Coronary artery (tissue), 2 donors: ENCODE measurements at places on chromosomes 6 and 20.

GRCh38 chr6:10305790-10306415 lies 109.0 kb downstream of the TFAP2A start:
- no peak for DNase-seq

GRCh38 chr6:88004707-88005106 lies 42.9 kb upstream of the SPACA1 start:
- no peak for DNase-seq

DNA sequence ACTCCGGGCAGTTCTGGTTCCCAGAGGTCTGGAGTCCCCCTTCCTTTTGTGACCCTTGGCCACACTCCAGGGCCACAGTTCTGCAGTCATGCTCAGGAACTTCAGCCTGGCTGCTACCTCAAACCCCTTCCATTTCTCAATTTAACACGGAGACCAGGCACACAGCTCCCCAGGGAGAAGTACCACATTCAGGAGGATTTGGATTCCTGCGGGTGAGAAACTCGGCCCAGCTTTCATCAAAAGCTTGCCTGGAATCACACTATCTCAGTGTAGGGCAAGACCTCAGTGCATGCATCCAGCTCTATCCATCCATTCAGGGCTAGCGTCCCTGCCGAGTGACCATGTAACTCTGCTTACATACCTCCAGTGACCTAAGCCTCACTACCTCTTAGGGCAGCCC lies 16.8 kb upstream of the IP6K3 start:
- no peak for DNase-seq

GRCh38 chr6:146578054-146578453 lies 20.7 kb upstream of the ADGB start:
- DNase-seq, result no peak

GRCh38 chr20:11555510-11555909 lies 362.2 kb upstream of the BTBD3 start:
- DNase-seq, result no peak

DNA sequence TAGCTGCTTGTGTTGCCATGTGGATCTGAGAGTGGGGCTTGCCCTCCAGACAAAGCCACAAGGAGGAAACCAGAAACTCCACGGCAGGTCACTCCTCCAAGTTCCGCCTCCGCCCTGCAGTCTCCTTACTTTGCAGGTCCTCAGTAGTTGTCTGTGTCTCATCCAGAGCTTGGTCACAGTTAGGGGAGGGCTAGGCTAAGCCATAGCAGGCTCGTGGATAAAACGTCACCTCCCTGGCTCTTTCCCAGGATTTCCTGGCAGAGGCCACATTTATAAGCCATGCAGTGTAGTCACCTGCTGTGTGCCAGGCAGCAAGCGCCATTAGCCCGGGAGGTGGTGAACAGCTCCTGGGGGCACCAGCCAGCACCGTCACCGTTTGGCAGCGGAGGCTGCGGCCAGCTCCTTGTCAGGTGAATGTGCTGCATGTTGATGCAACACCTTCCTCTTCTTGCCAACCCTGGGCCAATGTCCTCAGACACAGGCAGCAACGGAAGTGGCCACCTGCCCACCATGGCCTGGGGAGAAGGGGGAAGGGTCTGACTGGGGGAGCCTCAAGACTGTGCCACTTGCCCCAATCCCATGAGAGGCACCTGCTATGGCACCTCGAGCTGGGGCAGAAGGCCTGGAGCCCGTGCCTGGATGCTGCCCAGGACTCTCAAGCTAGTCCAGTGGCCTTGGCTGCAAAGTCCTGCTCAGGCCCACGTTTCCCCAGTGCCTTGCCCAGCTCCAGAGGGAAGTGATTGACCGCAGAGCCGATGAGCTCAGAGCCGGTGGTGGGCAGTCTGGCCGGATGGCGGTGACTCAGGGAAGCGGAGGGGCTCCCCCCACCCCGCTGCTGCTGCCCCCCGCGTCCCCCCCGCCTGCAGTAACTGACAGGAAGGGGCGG lies 39.0 kb upstream of the SLCO4A1 start:
- no peak for DNase-seq

DNA sequence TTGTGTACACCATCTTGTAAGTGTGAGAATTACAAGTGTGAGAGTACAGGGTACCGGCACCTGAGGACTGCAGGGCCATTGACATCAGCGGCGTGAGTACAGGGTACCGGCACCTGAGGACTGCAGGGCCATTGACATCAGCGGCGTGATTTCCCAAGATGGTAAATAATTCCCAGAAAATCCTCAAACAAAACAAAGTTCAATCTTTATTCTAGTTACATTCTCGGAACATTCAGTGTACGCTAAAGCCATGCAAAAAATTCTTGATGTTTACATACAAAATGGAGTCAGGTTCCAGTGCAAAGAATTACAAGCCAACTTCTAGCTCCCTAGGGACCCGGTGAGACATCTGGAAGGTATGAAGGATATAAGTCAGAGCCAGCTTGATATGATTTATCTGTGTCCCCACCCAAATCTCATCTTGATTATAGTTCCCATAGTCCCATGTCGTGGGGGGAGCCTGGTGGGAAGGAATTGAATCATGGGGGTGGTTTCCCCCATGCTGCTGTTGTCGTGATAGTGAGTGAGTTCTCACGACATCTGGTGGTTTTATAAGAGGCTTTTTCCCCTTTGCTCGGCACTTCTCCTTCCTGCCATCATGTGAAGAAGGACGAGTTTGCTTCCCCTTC lies 172.7 kb downstream of the TTLL2 start:
- no peak for DNase-seq

- no peak for DNase-seq
These were observed 83.8 kb upstream of the FAM184A start for GRCh38 chr6:119162134-119162775.

DNA sequence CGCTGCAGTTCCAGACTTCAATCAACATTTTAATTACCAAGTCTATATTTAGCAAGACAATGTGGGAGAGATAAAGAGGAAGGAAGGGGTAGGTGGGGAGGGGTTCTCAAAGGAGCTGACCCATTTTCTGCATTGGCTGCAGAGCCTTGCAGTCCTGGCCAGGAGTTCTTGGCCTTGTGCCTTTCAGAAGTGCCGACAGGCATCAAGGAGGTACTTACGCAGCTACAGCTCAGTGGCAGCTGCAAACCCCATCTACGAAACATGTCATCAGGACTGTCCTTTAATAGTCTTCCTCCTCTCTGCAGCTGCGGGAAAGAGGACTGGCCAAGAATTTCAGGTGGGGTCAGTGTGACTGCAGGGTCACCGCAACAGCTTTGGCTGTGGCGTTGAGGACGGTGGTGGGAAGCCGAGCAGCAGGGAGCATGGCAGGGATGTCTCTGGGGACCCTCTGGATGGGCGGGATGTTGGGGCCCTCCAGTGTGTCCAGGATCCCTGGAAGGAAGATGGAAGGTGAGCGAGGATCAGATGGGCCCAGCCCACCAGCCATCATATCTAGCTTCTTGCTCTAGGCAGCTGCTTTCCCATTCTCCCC lies 1.8 kb upstream of the LRRC73 start:
- no peak for DNase-seq

DNA sequence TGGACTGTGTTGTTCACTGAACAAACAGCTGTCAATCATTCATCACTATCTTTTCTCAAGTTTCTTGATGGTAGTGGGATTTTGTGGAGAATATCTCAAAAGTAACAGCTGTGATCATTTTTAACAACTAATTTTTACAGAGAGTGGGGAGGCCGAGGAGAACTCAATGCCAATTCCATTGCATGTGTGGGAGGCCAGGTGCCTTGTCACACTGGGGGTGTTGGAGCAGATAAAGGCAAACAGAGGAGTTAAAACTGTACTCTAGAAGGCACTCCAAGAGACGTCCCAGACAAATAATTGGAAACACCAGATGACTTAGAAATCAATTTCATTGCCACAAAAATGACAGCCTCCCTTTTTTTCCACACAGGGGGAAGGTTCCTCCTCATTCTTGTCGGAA lies 267.2 kb upstream of the PLCB4 start:
- DNase-seq, result no peak

DNA sequence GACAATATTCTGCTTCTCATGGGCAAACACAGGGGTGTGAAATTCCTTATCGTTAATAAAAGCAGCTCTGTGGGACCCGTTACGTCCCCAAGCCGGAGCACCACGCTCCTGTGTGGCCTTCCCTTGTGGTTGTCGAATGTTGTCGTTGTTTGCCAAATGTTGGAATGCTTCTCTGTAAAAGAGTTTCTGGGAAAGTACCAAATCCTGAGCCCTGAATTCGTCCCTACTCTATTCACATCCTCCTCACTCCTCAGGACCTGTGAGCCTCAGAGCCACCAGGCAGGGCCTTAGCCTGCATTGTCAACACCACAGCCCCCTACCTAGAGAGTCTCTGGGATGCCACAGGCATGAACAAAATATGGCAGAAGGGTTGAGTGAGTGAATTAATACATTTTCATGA lies 64.0 kb downstream of the THBS2 start:
- no peak for DNase-seq

GRCh38 chr6:68653074-68653705 lies 18.1 kb downstream of the ADGRB3 start:
- no peak for DNase-seq

DNA sequence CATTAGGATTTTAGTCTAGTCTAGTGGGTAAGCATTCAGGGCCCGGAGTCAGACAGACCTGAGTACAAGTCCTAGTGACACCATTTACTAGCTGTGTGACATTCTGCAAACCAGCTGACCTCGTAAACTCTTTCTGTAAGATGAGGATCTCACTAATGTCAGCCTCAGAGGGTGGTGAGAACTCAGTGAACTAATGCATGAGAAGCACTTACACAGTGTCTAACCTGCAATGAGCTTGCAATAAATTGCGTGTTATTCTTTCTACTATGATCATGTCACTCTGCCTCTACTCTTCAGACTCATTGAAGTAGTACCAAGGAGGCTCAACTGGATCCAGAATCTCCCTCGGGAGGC lies 41.1 kb upstream of the ZNF831 start:
- DNase-seq, result no peak

GRCh38 chr20:35307666-35308653 lies 15.7 kb upstream of the FAM83C start:
- DNase-seq, result no peak

DNA sequence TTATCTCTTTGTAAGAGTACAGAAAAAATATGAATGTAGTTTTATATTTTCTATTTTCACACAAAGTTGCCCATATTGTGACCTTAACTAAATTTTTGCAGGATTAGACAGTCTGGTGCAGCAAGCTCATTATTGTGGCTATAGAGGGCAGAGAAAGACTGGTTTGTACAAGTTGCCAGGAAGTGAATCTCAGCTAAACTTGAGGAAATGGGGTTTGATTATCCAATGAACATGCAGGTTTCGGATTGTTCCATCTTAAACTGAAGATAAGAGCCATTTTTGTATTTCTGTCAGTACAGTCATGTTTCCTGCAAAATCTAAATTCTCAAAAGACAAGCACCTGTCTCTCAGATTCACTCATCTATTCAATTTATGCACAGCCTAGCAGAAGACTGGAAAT lies 390.9 kb downstream of the MMUT start:
- no peak for DNase-seq

- DNase-seq, result no peak
These were observed 84.1 kb downstream of the C6orf52 start for GRCh38 chr6:10610289-10610688.

DNA sequence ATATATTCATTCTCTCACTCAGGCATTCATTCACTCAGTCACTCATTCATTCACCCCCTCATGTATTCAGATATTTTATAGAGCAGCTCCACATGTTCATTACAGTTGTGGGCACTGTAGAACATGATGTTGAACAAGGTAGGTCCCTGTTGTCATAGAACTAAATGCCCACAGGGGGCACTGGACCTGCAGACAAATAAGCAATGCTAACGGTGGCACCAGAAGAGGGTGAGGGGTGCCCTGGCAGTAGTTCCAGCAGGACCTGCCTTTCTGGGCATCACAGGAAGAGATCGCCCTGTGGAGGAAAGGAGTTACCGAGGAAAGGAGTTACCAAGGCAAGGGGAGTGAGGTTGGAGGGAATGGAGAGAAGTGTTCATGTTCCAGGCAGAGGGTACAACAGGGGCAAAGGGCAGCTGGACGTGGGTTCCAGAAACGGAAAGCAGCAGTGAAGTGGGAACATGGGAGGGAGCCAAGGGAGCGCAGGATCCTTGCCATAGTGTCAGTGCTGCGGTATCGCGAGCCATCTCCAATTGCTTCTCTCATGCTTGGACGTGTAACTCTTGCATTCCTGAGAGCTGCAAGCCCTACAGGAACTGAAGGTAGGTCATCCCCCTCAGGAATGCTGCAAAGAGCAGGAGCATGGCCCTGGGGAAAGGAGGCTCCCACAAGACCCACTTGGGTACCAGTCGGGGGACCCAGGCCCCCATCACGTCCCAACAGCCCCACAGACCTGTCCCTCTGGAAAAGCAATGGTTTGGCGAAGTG lies 128.2 kb downstream of the EDN3 start:
- DNase-seq, result no peak

DNA sequence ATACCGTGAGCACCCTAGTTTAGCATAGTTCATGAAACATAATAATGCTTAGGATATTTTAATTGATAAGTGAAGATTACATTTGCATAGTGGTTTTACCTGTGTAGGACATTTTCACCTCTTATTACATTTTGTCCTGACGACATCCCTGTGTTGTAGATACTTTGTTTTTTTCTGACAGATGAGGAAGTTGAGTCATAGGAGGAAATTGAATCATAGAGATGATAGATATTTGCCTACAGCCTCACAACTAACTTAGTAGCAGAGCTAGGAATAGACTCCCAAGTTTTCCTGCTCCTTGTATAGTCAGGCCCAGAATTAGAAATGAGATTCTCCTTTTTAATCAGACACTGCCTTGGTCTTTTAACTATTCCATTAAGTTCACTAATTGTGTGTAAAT lies 100.5 kb upstream of the SUPT3H start:
- DNase-seq, result no peak

DNA sequence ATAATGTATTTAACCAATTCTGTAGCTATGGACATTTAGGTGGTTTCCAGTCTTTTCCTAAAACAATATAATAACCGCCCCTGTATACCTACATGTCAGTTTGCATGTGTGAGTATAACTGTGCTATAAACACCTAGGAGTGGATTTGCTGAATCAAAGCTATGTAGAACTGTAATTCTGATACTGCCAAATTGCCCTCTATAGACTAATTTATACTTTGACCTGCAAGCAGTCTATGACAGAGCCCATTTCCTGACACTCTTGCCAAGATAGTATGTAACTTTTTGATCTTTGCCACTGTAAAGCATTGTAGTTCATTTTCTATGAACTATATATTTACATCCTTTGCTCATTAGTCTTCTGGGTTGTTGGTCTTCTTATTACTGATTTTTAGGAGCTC lies 19.5 kb downstream of the FERMT1 start:
- no peak for DNase-seq

GRCh38 chr6:12200761-12201160 lies 89.4 kb upstream of the EDN1 start:
- DNase-seq, result no peak

DNA sequence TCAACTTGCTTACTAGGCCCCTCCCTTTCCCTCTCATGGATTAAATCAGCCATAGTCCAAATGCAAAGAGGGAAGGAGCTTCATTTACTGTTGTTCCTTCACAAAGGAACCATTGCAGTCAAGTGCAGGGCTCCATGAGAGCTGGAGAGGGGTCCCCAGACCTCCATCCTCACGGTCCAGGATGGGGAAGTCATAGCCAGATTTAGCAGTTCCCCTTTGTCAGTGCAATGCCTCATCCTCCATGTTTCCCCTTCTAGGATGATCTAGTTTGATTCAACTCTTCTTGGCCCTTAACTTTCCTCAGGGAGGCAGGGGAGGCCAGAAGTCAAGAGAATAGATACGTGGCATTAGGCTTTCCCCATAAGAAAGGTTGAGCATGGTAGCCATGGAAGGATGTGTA lies 66.5 kb upstream of the FUCA2 start:
- DNase-seq, result no peak

- DNase-seq, result no peak
These were observed 90.5 kb upstream of the TBX18 start for GRCh38 chr6:84854811-84855400.
